ENCODE measurements at places on chromosomes 6 and 20.

- ATAC-seq, result no peak
Observed at GRCh38 chr6:22884456-22884855, 315.1 kb downstream of the HDGFL1 start.

- no peak for ATAC-seq
Observed at GRCh38 chr6:100203400-100203799, 209.4 kb upstream of the MCHR2 start.

DNA sequence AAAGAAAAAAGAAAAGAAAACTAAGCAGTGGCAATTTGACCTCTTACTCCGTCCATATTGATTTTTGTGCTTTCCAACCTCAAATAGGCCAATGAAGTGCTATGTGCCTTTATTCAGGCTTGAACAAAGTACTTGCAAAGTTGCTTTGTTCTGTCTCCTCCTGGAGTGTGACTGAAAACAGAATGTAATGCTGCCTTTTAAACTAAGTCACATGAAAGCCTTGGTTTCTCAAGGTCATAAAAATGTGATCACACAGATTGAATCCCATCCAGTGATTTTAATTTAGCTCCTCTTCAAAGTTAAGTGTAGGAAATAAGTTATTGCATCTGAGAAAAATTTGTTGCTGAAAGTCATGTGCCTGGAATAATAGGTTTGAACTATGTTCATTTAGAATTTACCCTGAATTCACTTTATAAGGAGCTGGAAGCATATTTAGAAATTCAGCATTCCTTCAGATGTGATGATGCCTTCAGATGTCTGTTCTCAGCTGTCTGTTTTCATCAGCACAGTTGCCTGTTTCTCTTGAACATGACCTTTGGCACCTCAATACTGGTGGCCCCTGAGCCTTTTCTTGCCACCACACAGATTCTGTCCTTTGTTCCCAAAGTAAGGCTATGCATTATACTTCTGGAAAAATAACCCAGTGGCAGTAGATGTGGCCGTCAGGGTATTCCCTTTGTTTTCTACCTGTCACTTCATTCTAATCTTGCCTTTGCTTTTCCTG is 48.8 kb downstream of the KIZ start:
- ATAC-seq, result no peak

GRCh38 chr20:10595985-10596384 is 77.8 kb downstream of the JAG1 start:
- ATAC-seq, result no peak

DNA sequence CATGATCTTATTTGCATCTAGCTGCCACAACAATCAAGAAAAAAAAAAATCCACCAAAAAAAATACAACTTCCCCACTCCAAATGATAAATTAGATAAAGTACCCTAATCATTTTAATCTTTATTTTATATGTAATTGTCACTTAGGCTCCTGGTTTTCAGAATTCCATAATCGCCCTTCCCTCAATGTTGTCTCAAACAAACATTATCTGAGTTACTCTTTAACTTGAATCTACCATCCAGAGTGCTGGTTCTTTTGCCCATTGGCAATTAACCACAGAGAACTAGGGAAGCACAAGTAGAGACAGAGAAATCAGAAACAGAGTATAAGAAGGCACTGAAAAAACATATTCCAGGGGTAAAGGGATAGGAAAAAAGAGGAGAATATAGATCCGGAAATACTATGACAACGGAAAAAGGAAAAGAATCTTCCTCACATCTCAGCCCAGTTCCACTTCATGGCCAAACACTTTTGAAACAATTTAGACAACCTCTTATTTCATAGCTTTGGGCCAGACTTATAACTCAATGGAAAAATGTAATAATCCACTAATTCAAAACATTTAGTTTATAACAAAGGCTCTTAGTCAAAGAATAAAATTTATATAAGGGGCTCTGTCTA is 861 bp upstream of the NHSL1 start:
- no peak for ATAC-seq

GRCh38 chr6:158758941-158759479 is 60.2 kb downstream of the EZR start:
- no peak for ATAC-seq

DNA sequence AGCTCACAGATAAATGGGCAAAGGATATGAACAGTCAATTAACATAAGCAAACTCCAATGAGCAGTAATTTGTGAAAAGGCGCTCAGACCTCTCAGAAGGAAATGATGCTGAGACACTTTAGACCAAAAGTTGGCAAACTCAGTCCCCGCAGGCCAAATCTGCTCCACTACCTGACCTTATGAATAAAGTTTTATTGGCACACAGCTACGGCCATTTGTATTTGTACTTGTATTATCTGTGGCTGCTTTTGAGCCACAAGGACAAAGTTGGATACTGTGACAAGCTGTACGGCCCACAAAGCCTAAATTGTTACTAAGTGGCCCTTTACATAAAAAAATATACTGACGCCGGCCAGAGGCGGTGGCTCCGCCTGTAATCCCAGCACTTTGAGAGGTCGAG is 167.0 kb downstream of the PREX1 start:
- ATAC-seq, result no peak

- ATAC-seq, result no peak
Observed at GRCh38 chr6:53011979-53012378, 16.9 kb upstream of the GSTA4 start.

DNA sequence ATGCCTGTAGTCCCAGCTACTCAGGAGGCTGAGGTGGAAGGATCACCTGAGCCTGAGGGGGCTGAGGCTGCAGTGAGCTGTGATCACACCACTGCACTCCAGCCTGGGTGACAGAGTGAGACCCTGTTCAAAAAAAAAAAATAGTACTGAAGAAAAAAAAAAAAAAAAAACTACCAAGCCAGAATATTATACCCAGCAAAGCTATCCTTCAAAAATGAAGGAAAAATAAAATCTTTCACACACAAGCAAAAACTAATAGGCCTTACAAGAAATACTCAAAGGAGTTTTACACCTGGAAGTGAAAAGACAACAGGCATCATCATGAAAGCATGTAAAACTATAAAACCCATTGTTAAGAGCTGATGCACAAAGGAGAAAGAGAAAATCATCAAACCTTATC is 37.5 kb upstream of the SRSF6 start:
- no peak for ATAC-seq

DNA sequence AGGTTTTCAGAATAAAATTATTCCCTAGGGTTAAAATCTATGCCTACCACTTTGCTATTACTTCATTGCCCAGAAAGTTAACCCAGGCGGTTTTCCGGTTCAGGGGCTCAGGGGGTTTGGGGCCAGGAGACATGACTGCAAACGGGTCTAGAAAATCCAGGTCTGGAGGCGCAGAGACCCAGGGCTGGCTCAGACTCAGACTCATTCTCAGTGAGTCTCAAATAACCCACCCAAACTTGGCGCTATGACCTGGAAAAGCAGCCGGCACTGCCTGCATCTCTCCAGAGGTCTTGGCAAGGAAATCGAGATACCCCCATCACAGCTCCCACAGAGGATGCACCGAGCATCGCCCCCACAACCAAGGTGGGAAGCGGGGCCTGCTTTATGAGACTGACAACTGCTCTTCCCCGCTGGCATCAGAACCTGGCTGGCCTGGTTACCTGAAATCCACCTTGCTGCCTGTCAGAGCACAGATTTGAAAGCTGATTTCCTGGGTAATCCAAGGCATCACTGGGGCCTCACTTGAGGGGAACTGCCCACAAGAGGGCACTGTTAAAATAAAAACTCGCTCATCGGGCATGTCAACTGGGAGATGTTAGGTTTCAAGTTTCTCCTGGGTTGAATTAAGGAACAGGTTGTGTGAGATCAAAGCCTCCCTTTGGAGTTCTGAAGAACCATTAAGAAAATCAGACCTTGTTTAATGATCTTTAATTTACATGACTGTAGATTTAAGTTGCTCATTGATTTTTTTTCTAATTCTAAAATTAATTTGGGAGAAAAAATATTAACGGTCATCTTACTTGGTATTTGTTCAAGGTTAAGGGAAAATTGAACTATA is 55.1 kb downstream of the KIF16B start:
- ATAC-seq, result peak; percentile 34

DNA sequence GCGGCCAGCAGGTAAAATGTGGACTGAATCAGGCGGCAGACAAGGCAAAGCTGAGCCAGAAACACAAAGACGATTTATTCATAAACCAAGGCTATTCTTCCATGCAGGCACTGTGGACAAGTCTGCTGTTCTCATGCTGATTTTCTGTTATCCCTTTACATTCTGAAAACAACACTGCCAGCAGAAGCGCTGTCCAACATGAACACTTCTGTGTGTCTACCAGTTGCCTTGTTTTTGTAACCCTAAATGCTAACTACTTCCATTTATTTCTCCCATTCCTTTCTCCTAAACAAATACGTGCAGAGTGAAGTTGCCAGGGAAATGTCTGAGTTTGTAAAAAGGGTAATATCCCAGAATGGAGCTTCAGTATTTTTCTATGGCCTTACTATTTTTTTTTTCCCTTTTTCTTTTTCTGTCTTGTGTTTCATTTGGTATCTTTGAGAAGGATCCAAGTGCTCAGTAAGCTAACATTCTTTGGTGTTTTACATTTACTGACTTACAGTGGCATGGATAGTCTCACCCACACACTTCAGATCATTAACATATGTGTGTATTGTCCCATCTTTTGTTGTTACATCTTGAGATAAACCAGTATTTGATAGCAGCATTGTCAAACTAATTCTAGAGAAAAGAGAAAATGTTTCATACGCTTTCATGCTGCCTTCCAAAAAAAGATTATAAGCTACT is 1308.9 kb upstream of the MAP3K7 start:
- ATAC-seq, result no peak

DNA sequence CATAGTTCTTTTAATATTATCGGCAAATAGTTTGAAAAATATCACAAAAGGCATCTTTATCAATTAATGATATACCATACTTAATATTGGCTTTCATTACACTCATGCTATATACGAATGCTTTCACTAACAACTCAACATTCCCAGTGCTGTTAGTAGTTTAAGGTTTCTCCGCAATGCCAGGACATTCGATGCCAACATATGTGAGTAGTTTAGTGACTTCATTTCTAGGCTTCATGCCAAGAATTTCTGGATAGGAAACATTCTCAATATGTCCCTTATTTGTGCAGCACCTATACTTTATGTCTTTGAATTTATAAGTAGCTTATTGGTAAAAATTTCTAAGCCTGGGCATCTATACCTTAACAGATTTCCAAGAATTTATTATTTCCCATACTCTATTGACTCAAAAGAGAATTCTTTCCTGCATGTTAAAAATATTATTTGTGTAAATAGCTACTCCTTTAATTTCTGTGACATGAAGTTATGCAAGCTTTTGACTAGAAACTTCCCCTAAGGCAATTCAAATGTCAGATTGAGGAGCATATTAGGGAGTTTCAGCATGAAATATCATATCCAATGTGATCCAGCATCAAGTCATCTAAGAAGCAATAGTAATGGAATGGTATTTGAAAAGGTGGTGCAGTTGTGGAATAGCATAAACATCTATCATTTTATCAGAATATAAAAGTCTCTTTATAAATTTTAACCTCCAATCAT is 236.0 kb upstream of the STXBP5 start:
- ATAC-seq, result no peak

GRCh38 chr6:39808964-39809363 is 16.8 kb downstream of the DAAM2 start:
- peak; percentile 70 for ATAC-seq

GRCh38 chr6:16273256-16273655 is 34.9 kb downstream of the GMPR start:
- no peak for ATAC-seq

DNA sequence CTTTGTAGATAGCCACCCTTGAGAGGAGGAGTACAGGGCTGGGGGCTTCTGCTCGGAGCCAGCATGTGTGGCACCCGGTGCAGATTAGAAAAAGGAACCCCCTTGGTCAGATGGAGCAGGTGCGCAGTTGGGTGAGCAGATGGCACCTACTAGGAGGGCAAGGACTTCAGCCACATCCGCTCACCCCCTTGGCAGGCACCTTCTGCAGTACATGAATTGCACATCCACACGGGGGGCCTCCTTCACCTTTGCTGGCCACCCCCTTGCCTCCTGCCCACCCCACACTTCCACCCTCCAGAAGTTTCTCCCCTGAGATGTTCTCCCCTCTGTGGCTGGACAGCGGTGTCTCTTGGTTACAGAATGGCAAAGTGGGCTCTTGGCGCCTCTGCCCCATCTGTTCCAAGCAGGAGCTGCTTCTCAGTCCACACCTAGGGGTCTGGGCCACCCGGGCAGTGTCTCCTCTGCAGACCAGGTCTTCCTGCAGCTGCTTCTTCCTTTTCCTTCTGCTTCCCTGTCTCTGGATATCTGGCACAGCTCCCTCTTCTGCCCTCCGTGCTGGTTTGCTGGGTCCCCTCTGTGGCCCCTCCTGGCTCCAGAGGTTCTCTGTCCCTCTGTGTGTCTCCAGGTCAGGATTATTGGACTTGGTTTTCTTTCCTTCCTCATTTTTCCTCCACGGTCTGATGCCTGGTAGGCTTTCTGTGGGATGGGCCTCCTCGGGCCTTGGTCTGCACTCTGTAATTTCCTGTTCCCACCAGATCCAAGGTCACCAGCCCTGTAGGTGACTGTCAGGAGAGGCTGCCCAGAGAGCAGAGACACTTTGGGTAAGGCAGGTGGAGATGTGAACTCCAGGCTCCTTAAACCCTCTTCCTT is 4.1 kb downstream of the MDFI start:
- no peak for ATAC-seq

- no peak for ATAC-seq
Observed at GRCh38 chr20:56750430-56750829, 121.3 kb downstream of the TFAP2C start.

DNA sequence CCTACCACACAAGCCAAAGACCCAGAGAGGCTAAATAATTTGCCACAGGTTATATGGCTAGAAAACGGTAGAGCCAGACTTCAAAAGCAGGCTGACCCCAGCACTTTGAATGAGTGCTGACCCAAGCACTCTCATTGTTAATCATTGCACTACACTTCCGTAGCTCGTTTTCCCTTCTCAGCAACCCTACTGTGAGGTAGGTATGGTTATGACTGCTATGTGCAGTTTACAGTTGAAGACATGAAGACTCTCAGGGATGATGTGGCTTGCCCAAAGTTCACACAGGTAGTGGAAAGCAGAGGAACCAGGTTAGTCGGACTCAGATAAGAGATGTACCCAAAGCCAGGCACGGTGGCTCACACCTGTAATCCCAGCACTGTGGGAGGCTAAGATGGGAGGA is 33.5 kb upstream of the RIMS4 start:
- ATAC-seq, result no peak

- no peak for ATAC-seq
Observed at GRCh38 chr6:111982681-111983080, 71.2 kb upstream of the CCN6 start.

DNA sequence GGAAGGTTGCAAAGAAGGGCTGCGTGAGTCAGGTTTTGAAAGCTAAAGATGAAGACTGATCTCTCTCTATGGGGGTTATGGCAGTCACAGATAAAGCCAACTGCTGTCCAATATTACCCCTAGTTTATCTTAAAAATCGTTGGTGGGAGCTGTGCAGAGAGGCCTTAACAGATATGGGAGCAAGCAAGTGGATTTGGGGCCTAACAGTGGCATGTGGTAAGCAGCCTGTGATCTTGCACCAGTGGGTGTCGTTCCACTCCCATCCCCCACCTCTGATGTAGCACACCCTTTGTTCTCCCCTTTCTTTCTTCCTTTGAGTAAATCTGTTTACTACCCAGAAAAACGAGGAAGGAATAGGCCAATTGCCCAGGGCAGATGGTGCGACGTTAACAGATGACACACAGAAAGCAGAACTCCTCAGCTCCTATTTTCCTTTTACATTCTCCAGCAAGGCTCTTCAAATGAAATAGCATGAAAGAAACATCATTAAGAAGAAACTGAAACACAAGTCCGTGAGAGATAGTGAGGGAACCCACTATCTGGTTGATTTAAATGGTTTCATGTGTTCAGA is 274.1 kb upstream of the CITED2 start:
- no peak for ATAC-seq

GRCh38 chr20:8627340-8628004 is 441.4 kb upstream of the PLCB4 start:
- peak; percentile 22 for ATAC-seq
